Kasumi-1 (cell line): ENCODE measurements at places on chromosomes 12 and 14.

DNA sequence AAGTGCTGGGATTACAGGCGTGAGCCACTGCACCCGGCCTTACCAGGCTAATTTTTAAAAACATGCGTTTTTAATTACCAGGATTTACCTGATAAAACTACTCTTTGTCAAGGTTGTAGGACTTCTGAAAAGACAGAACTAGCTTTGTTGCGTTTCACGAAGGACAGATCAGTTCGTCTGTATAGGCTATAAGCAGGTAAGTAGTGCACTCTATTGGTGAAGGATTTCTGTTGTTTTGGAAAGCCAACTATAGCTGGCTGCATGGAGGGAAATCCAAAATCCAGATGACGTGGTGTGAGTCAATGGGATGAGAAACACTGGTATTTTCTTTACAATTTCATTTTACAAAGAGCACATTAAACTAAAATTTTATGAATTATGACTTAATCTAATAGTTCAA is 14.6 kb downstream of the GNPNAT1 start:
- no peak for DNase-seq

GRCh38 chr12:19761463-19761862 is 322.2 kb downstream of the AEBP2 start:
- peak; percentile 93 for DNase-seq

- no peak for DNase-seq
These were observed 16.9 kb downstream of the CDKN1B start for GRCh38 chr12:12734054-12734453.

- no peak for DNase-seq
These were observed 63.9 kb upstream of the DUSP6 start for GRCh38 chr12:89416049-89416792.

- DNase-seq = no peak
These were observed 80.0 kb downstream of the SINHCAF start for GRCh38 chr12:31245822-31246469.

DNA sequence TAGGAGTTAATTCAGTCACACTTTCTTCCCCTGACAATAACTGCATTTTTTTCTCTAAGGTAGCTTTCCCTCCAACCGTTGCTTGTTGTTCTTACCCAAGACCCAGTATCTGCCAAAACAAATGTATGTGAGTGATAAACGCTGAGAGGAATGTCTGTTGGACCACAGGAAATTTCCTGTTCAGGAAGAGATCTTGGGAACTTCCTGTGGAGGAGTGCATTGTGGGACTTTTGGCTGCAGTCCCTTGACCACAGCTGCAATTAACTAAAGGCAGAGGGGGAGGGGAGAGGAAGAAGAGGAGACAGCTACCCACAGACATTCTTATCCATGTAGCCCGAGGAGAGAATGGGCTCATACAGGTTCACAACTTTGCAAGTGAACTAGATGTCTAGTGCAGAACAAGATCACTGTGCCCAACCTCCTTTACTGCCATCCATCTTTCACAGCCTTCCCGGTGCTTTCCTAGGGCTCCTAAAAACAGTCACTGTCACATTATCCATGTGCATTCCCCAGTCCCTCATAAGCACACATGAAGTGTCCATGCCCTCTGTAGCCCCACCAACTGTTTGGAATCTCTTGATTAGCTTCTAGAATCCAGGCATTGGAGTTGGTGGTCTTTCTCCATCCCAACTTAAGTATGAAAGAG is 149.5 kb downstream of the ETV6 start:
- peak; percentile 84 for DNase-seq

DNA sequence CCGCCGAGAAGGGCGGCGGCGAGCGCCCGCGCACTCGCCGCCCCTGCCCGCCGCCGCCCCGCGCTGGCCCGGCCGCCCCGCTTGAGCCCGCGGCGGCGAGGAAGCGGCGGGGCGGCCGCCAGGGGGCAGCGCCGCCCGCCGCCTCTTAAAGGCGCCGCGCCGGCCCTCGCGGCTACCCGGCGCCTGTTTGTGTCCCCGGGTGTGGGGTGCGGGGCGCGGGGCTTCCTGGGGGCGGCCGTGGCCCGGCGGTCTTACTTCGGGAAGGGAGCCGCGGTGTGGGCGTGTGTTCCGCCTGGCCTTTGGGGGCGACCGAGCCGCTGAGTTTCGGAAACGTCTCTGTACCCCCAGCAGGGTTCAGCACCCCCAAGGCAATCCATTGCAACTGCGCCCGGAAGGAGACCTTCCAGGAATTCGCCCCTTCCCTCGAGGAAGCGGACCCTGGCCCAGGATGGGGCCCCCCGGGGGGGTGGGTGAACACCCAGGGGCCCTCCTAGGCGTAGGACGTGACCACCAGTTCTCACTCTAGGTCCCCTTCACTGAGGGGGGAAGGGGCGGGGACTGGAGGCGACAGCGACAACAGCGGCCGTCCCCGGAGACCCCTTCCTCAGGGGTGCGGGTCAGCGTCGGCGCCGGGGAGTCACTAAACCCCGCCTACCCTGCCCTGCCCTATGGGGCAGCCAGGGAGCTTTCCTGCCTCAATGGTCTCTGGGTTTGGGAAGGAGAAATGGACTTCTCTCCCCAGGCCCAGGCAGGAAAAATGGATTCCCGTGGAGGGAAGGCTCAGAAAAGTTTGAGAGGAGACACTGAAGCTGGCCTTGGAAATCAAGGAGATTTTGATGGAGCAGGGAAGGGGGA is at the start of gene ITPK1:
ITPK1 (minus strand) TSS at position 105 of the 855 bp plus-strand sequence. CDS start 762 bp downstream, outside the sequence.
- DNase-seq = peak; percentile 40

- peak; percentile 75 for DNase-seq
These were observed 15.1 kb downstream of the CHD8 start for GRCh38 chr14:21440859-21441258.

- DNase-seq = no peak
These were observed 221.8 kb downstream of the PRKD1 start for GRCh38 chr14:29705801-29706200.

GRCh38 chr12:49058366-49059044 is 2.1 kb downstream of the KMT2D start:
- no peak for DNase-seq

DNA sequence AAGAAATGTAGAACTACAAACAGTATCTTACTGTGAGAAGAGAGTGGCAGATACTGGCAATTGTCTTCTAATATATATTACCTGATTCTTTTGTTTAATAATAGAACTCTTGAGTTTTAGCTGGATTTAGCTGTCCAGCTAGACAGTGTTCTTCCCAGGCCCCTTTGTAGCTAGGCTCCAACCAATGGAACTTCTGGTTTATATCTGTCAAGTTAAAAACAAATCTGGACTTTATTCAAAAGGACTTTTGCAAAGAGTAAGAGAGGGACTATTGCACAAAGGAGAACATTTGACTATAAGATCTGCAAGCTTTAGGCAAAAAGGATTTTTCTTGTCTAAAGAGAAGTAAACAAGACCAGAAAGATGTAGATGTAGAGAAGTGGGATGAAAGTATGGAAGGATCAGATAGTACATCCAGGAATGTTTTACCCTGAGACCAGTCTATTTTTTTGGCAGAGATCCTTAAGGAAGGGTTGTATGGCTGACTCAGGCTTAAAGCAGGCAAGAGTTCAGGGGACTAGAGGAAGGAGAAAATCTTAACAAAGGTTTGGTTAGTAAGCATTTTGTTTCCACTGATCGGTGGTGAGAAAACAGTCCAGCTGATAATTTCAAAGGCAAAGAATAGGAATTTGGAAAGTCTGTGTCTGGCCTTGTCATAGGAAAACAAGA is 111.1 kb upstream of the PLEKHA5 start:
- DNase-seq = no peak

DNA sequence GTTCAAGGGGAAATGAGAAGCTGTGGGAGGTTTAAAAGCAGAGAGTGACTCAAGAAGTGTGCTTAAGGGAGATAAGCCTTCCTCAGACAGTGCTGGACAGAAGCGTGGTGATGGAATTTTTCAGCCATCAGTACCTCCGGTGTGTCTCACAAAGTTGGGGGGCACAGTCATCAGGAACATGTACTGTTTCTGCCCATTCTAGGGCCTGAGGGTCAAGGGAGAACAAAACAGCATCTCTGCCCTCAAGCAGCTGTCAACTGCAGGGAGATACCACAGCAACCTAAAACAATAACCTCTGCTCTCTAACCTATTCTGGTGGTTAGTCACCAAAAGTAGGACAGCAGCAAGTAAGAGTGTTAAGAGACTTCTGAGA is 2.0 kb upstream of the STON2 start:
- DNase-seq = no peak

DNA sequence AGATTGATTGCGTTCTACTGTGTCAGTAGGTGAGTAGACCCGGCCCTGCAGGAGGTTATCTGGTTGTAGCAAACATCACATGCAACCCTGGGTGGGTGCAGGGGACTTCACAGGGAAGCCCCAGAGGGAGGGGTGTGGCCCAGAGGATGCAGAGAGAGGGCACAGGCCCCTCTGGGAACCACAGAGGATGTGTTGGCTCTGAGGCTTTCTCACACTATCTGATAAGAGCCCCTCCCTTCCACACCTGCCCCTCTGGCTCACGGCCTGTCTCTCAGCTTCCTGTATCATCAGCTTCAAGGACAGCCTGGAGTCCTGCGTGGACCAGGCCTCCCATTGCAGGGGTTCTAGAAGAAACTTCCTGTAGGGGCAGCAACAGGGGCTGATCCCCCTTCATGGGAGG is 101.9 kb downstream of the RIN3 start:
- DNase-seq = no peak

DNA sequence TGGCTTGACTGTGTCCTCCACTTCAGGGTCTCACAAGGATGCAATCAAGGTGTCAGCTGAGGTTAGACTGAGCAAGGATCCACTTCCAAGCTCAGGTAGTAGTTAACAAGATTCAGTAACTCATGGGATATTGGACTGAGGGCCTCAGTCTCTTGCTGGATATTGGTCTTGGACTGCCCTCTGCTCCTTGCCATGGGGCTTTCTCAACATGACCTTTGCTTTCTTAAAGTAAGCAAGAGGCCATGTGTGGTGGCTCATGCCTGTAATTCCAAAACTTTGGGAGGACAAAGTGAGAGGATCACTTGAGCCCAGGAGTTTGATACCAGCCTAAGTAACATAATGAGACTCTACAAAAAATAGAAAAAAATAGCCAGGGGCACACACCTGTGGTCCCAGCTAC is 231.3 kb upstream of the AMIGO2 start:
- DNase-seq = no peak

DNA sequence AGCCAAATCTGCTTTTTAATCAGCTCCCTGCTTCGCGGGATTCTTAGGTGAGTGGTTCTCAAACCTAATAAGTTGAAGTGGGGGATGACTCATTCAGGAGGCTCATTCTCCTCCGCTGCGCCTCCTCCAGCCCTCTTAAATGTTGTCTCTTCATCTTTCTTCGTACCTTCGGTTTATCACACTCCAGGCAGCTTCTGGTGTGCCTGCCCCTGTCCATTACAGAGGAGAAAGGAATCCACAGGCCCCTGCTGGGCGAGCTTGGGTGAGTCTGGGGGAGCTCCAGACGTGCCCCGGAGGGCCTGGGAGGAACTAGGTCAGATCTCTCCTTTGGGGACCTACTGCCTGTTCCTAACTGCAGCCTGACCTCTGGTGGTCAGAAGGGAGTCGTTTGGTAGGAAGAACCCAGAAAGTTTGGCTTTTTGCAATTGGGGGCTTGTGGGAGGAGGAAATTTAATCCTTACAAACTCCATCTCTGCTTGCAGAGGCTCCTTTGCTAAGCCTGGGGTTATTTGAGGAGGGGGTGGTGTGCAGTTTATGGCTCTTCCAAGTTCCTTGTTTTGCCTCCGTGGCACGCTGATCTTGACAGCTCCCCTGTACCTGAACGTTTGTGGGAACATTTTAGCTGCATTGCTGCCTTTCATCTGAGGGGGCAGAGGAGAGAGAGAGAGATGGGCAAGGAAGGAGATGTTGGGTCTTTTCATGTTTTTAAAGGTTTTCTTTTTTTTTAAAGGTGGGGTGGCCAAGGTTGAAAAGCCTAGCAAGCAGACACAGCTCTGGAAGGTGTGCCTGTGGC is 84.1 kb upstream of the GNG2 start:
- DNase-seq = peak; percentile 88

- no peak for DNase-seq
These were observed 12.0 kb upstream of the GALNT6 start for GRCh38 chr12:51403159-51403558.

DNA sequence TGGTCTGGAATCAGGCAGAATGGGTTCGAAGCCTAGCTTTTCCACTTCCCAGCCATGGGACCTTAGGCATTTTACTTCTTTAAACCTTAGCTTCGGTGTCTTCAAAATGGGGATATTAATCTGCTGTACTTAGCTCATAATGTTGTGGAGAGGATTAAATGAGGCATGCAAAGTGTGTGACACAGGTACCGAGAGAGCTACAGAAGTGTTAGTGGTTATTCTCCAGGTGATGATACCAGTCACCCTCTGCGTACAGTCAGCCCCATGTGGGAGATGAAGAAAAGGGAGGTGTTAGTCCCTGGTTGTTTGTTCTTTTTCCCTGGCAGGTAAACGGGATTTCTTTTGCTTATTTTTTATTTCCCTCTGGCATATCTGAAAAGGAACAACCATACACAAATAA is 212.1 kb downstream of the PHLDA1 start:
- DNase-seq = no peak

- DNase-seq = no peak
These were observed 136.9 kb downstream of the DPF3 start for GRCh38 chr14:72756967-72757366.

GRCh38 chr12:92568691-92569090 is 134.1 kb upstream of the PLEKHG7 start:
- no peak for DNase-seq

- DNase-seq = no peak
These were observed 100.2 kb downstream of the GALC start for GRCh38 chr14:87892763-87893162.

GRCh38 chr12:64039281-64039871 is 182.7 kb downstream of the KICS2 start:
- no peak for DNase-seq

- no peak for DNase-seq
These were observed 72.8 kb downstream of the SPATS2 start for GRCh38 chr12:49440035-49440434.

DNA sequence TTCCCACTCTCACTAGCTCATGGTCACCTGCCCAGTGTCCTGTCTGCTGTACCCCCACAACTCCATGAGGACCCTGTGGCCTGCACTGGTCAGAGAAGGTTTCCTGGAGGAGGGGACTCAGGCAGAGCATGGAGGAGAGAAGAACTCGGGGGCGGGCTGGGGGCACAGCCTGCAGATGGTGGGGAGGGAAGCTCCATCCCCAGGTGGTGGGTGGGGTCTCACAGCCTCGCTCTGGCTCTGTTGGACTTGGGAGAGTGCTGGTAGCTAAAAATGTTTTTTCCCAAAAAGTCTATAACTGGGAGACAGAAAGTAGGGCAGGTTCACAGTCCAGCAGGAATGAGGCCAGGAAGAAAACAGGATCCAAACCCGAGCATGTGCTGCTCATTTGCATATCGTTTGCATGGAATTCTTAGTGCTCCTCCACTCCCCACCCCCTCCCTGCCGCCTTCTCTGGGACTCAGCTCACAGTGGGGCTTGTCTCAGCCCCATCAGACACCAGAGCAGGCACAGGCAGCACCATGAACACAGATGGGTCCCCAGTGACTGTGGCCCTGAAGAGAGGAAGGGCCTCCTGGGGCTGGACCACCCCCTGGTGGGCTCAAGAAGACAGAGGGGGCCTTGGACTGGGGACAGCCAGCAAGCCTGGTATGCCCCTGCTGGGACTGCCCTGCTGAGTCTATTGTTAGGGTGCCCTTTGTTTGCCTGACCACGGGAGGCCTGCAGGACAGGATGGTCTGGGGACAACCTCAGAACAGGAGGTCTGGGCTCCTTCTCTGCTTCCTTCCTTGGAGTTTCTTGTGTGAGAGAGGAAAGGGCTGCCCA is 67.0 kb upstream of the SFSWAP start:
- no peak for DNase-seq

GRCh38 chr14:21262410-21262809 is 6.8 kb downstream of the HNRNPC start:
- no peak for DNase-seq

- peak; percentile 91 for DNase-seq
These were observed 47.2 kb upstream of the CTDSP2 start for GRCh38 chr12:57893431-57894353.

- no peak for DNase-seq
These were observed 82.7 kb downstream of the BCL11B start for GRCh38 chr14:99189201-99189801.
